ENCODE measurements at places on chromosomes 11 and 22.

- no peak for DNase-seq
These were observed 8.0 kb downstream of the VSTM5 start for GRCh38 chr11:93842461-93842860.

GRCh38 chr11:65059959-65060824 lies 1.8 kb upstream of the NAALADL1 start:
- no peak for DNase-seq

DNA sequence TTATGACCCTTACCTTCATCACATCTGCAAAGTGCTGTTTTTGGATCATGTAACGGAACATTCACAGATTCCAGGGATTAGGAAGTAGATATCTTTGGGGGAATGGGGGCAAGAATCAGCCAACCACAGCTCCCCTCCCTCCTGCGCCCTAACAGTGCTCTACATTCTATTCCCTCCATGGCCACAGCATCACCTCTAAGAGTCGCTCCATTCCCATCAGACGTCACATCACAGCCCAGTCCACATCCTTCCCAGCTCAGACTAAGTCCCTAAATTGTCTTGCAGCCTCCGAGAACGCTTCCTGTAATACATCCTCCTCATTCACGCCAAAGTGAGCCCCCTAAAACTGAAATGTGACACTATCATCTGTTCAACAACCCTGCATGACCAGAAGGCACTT lies 5.9 kb downstream of the SCGB1D1 start:
- DNase-seq: no peak

GRCh38 chr22:17890245-17890671 lies 116.0 kb upstream of the BID start:
- no peak for DNase-seq

- DNase-seq: no peak
These were observed 1265.8 kb upstream of the CNTN5 start for GRCh38 chr11:97754976-97755375.

DNA sequence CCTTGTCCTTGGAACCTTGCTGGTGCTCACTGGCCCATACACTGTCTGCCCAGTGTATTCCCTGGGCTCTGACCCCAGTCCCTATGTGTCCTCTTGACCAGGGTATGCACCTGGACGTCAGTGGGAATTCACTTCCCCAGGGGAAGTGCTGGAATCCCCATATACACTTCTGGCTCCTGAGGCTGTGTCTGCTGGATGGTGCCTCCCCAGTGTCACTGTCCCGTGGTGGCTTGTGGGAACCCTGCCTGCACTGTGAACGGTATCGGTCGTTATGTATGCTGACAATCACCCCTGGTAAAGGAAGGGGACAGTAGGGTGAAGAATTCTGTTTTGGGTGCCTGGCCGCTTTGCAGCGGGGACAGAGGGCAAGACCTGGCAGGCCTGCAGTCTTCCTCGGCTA lies 95.9 kb downstream of the RRM1 start:
- no peak for DNase-seq

DNA sequence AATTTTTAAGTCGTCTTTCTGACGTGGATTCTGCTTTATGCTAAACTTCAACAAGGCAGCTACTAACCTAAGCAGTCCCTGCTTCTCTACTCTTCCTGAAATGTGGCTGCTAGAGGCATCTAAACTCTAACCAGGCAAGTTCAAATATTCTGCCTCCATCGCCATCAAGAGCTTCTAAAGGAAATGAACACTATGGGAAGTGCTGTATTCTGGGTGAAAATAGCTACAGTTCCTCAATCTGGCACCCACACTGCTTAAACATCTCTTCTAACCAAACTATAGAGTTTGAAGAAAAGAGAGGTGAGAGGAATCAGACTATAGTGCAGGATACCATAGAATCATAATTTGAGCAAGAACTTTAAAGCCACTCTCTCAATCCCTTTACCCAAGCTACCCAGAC lies 6.3 kb downstream of the NRIP3 start:
- DNase-seq: no peak

DNA sequence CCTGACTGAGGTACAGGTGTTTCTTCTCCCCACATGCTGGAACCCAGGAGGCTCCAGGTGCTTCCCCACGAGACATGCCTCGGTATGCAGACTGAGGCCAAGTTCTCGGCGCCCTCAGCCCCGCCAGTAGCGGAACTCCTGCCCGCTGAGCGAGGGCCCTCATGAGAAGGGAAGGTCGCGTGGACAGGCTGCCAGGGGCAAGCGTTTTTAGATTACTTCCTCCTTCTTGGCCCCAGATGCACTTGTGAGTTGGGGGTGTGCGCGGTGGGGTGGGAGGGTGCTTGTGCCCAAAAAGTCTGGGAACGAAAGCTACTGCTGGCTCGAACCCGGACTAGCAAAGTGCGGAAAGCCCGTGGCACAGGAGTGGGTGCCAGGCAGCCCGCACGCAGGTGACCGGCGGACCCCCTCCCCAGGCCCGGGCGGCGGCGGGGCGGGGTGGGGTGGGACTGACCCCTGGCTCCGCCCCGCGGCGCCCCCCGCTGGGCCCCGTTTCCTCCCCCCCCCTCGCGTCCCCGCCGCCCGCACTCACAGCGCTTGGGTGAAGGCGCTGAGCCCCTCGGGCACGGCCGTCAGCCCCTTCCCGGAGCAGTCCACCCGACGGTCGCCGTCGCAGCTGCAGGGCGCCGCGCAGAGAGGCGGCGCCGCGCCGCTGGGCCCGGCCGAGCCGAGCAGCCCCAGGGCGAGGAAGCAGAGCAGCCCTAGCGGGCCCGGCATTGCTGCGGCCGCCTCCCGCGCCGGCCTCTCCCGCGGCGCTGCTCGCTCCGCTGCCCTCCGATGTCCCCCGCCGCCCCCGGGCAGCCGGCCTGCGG lies 797 bp downstream of the LGR4 start:
- DNase-seq: no peak

GRCh38 chr11:127105593-127106541 lies 105.3 kb upstream of the KIRREL3 start:
- no peak for DNase-seq

- no peak for DNase-seq
These were observed 331.1 kb upstream of the ARHGAP42 start for GRCh38 chr11:100356035-100356434.

GRCh38 chr11:94794287-94795168 lies 26.4 kb downstream of the AMOTL1 start:
- no peak for DNase-seq

GRCh38 chr22:22709719-22710445 lies 65.5 kb downstream of the GGTLC2 start:
- no peak for DNase-seq

- no peak for DNase-seq
These were observed 2.7 kb upstream of the SCUBE1 start for GRCh38 chr22:43345761-43346301.

DNA sequence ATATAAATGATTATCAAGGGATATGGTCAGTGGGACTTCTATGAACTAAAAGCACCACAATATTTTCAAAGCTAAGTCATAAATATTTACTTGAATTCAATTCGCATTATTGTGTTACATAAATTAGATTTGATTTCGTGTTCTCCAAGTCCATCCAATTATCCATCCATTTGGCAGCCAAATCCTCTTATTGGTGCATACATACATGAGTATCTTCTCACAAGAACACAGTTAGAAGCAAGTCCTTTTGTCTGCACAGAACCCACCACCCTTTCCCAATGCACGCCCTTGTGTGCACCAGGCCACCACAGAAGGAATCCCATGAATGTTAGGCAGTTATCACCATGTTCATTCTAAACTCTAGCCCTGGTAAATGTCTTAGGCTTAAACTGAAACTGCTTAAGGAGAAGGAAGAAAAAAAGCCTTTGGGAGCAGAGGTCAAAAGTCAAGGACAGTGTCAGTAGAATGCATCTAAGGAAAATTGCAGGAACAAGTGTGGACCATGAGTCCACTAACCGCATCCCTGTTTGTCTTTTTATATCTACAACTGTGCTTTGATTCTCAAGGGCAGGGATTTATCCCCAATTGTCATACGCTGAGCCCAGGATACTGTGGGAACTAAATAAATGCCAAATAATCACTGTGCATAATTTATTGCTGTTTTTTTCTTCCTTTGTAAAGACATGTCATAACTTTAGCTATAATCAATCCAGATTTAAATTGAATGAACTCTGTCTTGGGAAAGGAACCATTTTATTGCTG lies 108.2 kb upstream of the DDI1 start:
- DNase-seq: no peak

Measured in esophagus squamous epithelium (tissue), 5 donors.